ENCODE measurements at places on chromosomes 12 and 14.

- DNase-seq, result no peak
Observed at GRCh38 chr14:72014486-72014885, 82.3 kb downstream of the RGS6 start.

DNA sequence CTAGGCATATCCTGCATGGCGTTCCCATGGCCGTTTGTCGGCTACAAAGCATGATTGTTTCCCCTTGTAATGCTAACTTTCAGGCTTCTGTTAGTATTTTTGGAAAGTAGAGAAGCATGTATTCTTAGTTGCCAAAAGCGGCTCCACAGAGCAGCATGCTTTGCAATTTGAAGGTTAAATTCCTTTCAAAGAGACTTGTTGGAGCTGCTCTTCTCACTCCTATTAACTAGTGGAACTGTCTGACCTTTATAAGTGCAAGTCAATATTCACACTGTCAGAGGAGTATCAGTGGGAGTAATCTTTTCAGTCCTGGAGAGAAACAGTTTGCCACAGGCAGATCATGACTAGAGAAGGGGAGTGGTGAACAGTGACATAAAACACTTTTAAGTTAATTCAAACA is 656.1 kb upstream of the NOVA1 start:
- DNase-seq, result no peak

GRCh38 chr12:7609495-7609894 is 56.2 kb downstream of the APOBEC1 start:
- DNase-seq, result no peak

GRCh38 chr12:24080465-24080864 is 131.0 kb upstream of the SOX5 start:
- no peak for DNase-seq

DNA sequence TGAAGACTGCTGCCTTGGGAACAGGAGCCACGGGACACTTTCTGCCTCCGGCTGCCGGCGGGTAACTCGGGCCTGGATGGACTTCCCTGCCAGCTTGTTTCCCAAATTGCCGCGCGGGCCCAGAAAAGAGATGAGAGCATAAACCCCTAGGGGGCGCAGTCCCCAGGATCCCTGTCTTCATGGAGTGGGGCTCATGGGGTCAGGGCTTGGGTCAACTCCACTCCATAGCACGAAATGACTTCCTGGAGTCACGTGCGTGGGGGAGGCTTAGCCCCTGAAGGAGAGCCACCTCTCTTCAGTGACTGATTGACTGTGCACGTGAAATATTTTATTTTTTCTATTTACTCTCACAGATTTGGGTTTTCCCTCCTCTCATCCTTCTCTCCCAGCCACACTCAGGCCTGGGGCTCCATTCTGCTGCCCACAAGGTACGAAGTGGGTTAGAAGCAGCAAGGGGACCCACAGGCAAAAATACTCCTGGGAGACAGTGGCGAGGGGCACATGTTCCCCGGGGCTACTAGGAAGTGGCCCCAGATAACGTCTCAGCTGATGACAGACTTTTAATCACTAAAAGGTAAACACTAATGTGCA is 10.0 kb downstream of the PGF start:
- no peak for DNase-seq

DNA sequence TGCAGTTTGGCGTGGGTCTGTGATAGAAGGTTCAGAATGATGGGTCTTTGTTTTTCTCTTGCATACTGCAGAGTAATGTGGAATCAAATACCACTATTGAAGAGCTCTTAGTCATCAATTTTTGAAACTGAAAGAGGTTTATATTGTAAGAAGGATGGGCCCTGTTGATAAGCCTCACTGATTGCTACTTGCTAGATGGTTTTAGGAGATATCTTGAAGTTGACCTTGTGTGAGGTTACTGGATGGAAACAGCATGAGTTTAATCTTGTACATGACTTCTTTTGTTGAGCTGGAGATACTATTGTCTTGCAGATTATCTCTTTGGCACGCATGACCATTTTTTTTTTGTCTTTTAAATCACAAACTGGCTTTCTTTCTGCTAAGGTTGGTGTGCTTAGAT is 13.8 kb downstream of the BICD1 start:
- no peak for DNase-seq

DNA sequence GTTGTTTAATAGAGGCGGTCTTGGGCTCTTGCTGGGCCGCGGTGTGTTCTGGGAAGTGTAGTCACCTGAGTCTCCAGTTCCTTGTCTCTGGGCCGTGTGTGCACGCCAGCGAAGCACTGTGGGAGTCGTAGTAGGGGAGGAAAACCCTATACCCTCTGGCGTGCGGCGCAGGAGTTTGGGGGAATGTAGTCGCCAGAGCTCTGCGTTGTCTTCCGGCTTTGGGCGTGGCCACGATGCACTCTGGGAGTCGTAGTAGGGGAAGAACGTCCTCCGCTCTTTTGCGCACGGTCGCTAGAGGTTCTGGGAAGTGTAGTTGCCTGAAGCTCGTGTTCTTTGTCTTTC is 726 bp upstream of the ZNF140 start:
- peak; percentile 99 for DNase-seq

- DNase-seq, result no peak
Observed at GRCh38 chr12:131002216-131002631, 48.5 kb downstream of the ADGRD1 start.

- no peak for DNase-seq
Observed at GRCh38 chr12:26750531-26751175, 82.3 kb downstream of the ITPR2 start.

DNA sequence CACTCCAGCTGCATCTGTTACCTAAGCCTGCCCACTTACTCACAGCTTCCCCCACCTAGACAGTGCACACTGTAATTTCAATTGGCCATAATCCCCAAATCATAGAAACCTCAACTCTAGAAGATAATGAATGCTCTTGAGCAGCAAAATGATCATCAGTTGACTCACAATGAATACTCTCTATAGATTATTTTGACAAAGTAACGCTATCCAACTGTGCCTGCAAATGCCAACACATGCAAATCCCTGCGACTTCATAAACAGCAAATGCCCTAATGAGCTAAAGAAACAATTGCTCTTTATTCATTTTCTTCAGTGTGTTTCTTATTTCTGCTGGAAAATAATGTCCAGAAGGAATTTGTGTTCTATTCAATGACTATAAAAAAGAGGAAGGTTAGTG is 319.5 kb downstream of the PAWR start:
- DNase-seq, result no peak

DNA sequence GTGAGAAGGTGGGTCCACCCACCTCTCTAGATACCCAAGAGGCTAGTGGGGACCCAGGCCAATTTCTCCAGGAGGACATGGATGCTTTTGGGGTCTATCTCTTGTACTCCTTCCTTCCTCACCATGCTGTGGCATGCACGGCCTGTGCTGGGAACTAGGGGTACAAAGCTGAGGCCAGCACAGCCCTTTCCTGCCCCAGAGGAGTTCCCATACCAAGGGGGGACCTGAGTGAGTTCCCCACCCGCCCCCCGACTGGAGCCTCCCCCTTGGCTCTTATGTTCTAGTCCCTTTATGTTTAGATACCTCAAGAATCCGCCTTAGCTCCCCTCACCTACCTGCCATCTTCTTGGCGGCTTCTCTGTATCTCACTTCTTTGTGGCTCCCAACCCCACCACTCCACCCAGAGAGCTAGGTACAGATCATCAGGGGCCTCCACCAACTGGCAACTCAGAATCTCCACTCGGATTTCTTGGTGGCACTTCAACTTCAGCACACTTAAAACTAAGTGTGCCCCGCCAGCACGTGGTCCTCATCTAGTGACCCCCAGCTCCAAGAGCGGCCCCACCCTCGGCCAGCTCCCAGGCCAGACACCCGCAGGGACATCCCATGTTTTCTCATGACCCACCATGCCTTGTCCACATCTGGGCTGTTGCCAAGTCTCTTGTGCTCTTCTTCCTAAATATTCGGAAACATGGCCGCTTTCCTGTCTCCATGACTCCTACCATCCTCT is 115.2 kb upstream of the RTL1 start:
- DNase-seq, result no peak

DNA sequence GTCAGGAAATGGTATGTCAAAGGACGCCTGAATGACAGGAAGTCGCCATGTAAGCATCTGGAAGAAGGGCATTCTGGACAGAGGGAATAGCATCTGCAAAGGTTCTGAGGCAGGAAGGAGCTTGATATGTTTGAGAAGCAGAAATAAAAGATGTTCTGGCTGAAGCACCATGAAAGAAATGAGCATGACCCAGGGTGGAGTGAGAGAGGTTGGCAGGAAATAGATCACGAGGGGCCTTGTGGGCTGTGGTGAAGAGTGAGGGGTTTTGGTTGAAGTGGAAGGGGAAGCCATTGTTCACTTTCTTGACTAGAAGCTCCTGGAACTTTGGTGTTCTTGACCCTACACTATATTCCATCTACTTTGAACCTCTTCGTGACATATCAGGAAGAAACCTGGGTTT is 99.4 kb upstream of the PARP11 start:
- DNase-seq, result no peak

DNA sequence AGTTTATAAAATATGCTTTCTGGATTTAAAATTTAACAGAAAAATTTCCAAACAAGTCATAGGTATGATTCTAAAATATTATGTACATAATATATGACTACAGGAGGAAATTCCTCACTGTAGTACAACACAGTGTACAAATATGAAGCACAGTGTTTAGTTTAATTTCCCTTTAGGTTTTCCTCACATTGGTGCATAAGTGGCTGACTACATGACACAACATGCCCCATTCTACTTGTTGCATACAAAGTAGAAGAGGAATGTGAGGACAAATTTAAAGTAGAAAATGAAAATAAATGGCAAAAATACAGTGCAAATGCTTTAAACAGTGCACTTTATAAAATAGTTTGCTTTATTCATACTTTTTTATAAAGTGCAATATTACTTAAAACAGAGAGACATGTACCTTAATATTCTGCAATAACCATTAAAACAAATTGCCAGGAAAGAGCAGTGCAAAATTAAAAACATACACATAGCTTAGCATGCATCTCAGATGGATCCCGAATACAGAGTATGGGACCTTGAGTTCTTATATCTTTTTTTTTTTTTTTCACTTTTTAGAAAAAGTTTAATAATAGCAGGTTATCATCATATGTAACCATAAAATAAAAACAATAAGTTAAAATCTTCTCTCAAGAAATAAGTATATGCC is 54.8 kb upstream of the TTC7B start:
- no peak for DNase-seq

DNA sequence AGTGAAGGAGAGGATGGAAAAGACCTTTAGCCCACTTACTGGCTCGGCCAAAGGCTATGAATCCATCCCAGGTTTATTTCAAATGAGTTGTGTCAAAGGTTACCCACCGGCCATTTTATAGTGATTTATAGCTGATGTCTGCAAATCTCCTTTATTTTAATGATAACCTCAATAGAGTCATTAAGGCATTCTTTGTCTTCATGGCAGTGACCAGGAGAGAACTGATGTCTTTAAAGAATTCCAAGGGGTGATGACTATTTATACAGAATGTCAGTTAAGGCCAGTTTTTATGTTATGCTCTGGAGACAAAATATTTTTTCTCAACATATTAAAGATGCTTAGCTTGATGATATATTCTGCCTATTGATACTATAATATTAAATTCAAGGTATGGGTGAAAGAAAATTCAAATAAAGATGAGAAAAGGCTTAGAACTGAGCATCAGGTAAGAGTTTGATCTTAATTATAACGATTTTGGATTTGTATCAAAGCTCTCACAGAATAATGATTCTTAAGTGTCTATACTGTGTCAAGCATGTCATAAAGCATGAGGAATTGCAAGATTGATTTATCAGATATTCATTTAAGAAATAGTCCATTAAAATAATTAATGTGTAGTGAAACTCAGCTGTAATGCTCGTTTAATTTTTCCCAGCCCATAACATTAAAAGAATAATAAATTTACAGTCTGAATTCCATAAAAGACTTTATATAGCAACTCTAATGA is 361.5 kb downstream of the SOX5 start:
- no peak for DNase-seq

DNA sequence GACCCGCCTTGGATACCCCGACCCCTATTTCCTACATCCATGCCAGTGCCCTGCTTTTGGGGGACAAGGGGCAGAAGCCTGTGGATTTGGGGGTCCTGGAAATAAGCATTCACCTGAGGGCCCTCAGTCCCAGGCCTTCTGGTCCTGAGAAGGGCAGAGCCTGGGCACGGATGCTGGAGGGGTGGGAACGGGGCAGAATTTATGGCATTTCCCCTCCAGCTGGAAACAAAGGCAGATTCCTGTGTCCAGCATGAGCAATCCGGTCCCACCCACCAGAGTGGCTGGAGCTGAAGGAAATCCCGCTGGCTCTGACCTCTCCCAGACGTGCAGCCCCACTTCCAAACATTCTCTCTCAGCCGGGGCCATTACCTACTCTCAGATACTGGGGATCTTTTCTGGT is 9.3 kb downstream of the ANKRD33 start:
- no peak for DNase-seq

- no peak for DNase-seq
Observed at GRCh38 chr12:22313963-22314330, 20.6 kb downstream of the ST8SIA1 start.

- peak; percentile 68 for DNase-seq
Observed at GRCh38 chr12:21941506-21942376, 515 bp upstream of the ABCC9 start.

DNA sequence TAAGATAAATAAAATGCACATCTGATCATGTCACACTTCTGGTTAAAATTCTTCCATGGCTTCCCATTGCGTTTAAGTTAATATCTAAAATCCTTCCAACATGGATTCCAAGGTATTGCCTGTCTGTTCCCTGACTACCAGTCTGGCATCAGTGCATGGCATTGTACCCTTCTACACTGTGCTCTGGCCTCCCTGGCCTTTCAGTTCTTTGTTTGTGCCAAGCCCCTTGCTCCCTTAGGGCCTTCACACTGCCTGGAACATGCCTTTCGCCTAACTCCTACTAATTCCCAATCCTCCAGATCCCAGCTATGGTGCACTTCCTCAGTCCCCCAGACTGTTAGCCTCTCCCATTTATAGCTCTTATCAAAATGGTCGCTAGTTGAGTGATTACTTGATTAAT is 6.3 kb downstream of the CIPC start:
- DNase-seq, result no peak

GRCh38 chr12:77492536-77492935 is 338.2 kb upstream of the NAV3 start:
- DNase-seq, result no peak

DNA sequence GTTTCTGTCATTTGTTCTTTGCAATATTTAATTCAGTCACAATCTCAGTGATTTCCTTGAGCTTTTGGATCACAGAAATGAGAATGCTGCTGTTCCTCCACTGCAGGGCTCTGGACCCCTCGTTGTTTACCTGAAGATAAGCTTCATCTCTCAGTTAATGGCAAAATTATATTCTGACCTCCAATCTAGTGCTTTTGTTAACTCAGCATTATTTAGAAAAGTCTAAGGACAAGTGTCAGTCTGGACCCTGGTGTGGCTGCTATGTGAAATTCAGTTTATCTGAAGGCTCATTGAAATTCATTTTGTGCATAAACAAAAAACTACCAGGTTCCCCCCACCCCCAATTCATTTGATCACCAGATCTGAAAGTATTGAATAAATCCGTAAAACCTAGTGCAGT is 84.7 kb downstream of the PTPRO start:
- no peak for DNase-seq

- DNase-seq, result no peak
Observed at GRCh38 chr12:75632442-75632841, 121.0 kb upstream of the KRR1 start.

All from gastrocnemius medialis (tissue), 4 donors.